ENCODE measurements at places on chromosomes 7 and 10. TPM values are rescaled to one million over a fixed set of nuclear protein-coding genes. Genes with fewer than 3 reads are reported as not detected.

- no peaks in the 10 kb centered on the region for H3K27me3 ChIP-seq
- H3K4me3 ChIP-seq: peak overlapping the region; percentile 96
- H3K36me3 ChIP-seq: no peaks in the 10 kb centered on the region
- H3K27ac ChIP-seq: no peak overlapping the region
Observed at GRCh38 chr10:96584474-96584873, 2.3 kb downstream of the TM9SF3 start.

DNA sequence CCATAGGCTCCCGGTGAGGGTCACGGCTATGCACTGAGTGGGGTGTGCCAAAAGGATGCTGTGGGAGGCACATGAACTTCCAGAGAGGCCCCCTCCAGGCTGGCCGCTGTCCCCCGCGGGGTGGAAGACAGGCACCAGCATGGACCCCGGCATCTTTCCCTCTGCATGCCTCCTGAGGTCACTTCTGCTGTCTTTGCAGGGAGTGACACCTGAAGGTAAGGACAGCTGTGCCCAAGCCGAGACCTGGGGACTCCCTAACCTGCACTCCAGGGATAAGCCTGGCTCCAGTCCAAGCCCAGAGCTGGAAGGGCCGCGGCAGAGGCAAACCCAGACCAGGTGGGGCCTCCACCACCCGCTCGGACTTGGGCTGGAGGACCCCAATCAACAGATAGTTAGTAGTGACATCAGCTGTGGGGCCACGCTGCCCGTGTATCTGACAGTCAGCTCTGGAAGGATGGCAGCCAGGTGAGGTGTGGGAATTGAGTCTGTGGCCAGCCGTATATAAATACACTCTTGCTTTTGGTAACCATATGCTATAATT, 340.7 kb upstream of the MKI67 start:
- H3K27me3 ChIP-seq: peaks cover 4% of the 10 kb centered on the region
- H3K4me3 ChIP-seq: no peak overlapping the region
- no peaks in the 10 kb centered on the region for H3K4me1 ChIP-seq
- no peaks in the 10 kb centered on the region for H3K36me3 ChIP-seq
- no peak for DNase-seq
- no peak overlapping the region for H3K27ac ChIP-seq

DNA sequence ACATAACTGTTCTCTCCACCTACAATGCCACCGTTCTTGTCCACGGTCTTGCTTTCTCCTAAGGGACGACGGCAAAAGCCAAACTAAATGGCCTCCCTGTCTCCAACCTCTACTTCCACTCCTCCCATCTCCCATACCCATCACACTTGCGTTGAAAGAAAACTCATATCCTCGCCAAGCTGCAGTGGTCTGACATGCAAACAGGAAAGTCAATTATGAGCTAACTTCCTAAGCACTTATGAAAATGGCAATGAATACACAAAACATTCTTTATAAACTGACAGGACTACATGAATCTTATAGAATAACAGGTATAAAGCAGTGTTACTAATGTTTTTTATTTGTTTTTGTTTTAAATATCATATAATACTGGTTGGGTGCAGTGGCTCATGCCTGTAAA, 46.4 kb downstream of the TYW1B start:
- H3K27ac ChIP-seq: no peak overlapping the region
- H3K4me1 ChIP-seq: no peaks in the 10 kb centered on the region
- no peak for DNase-seq
- H3K36me3 ChIP-seq: no peaks in the 10 kb centered on the region

DNA sequence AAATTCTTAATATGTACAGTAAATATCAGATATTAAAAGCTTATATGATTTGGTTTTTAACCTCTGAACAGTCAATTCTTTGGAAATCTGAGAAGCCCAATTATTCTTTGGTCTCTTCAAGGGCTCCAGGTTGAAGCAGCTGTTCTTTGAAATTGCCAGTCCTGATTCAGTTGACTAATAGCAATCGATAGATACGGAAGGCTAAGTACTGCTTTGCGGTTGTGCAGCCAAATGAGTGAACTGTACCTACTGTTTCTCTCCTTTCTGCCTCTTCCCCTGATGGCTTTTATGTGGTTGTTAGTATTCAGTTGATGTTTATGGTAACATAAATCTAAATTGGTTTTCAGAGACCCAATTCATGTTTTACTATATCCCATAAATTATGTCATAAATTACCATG, 103.1 kb upstream of the RPA3 start:
- H3K4me3 ChIP-seq: no peak overlapping the region
- H3K4me1 ChIP-seq: no peaks in the 10 kb centered on the region
- H3K27me3 ChIP-seq: no peaks in the 10 kb centered on the region

DNA sequence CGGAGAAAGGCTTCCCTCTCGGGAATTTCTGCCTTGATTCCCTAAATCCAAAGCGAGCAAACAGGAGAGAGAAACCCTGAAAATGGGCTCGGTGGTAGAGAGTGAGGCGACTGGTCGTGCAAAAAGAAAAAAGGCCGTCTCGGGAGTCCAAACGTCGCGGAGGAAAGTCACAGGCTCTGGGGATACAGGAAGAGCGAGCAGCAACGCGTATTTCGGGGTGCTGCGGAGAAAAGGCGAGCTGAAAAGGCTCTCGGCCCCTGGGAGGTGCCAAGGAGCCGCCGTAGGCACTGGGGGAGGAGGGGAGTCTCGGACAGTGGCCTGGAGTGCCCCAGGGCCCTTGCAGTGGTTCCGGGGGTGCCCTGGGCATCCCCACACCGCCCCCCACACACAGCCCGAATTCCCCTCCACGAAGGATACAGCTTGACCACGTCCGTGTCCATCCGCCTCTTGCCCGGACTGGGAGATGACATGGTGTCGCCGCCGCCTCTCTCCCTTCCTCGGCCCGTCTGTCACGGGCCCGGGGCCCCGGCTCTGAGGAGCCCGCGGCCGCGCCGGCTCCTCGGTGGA, 591 bp downstream of the UBE2H start:
- H3K36me3 ChIP-seq: peaks cover 3% of the 10 kb centered on the region
- peak; percentile 73 for DNase-seq
- H3K4me3 ChIP-seq: peak overlapping the region; percentile 74
- H3K4me1 ChIP-seq: peaks cover 17% of the 10 kb centered on the region

DNA sequence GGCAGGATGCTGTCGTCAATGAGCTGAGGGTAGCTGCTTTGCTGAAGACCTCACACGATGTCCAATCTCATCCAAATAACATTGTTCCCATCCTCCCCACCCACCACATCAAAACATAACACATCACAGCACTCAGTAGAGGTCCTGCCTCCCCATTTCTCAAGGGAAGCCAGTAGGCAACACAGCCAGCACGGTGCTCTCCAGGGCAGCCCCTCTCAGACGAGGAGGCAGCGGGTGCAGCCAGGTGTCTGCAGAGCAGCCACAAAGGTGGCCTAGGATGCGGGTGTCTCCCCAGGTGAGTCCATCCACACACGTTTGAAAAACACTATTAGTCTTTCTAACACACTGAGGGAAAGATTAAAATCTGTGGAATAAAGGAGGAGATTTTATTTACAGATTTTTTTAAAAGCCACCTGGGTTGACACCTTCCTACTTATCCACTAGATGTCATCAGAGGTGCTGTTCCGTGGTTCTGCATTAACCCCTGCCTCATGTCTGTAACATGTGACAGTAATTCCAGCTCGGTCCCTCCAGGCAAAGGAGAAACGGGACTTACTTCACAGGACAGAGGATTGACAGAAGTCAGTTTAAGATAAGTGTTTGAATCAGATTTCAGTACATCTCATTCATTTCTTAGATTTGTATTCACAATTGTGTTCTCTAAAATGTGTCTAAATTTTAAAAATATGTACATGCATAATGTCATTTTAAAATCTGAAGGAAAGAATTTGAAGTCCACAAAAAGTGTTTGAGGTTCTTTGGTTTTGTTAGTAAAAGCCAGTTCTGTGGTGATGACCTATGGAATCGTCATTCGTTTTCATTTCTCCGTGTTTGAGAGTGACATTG, 68.0 kb downstream of the LANCL2 start:
- H3K4me1 ChIP-seq: peaks cover 9% of the 10 kb centered on the region
- DNase-seq: peak; percentile 44
- peaks cover 11% of the 10 kb centered on the region for H3K36me3 ChIP-seq
- no peak overlapping the region for H3K4me3 ChIP-seq
- H3K27me3 ChIP-seq: no peaks in the 10 kb centered on the region

DNA sequence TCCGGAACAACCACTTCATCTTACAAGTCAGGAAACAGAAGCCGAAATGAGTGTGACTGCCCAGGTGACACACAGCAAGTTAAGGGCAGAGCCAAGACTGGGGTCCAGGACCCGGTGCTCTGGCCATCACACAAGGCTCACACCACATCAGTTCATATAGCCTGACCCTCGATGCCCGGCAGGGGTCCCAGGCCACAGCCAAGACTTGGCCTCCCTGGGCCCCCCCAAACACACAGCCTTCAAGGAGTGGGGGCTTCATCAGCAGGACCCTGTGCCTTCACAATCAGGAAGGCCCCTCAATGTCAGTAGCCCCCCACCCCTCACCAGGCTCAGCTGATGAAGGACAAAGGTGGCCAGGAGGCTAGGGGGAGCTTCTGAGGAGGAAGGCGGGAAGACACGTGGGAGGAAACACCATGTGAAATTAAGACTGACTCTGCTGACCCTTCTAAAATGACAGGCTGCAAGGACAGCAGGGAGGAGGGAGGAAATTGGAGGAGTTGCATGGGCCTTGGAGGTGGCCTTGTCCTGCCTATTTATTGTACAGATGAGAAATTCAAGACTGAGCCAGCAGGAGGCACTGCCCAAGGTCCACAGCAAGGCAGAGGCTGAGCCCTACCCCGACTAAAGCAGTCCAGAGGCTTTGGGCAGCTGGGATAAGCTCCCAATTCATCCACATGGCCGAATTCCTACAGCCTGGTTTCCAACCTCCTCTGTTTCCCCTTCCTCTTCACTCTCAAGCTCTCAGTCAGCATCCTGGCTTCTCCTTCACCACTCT, 216.1 kb upstream of the ZMIZ1 start:
- no peak overlapping the region for H3K27ac ChIP-seq
- H3K4me1 ChIP-seq: no peaks in the 10 kb centered on the region
- no peaks in the 10 kb centered on the region for H3K27me3 ChIP-seq
- H3K36me3 ChIP-seq: no peaks in the 10 kb centered on the region
- DNase-seq: no peak

DNA sequence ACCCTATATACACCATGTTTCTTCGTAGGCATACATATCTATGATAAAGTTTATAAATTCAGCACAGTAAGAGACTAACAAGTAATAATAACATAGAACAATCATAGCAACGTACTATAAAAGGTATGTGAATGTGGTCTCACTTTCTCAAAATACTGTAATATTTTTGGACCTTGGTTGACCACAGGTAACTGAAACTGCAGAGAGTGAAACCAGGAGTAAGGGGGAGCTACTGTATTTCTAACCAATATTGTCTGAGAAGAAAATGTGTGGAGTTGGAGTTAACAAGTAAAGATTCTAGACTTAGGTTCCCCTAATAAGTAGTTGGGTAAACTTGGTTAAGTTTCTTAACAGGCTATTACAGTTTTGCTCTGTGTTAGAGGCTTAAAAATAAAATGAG, 72.1 kb downstream of the GNAI1 start:
- DNase-seq: no peak
- H3K36me3 ChIP-seq: no peaks in the 10 kb centered on the region
- no peak overlapping the region for H3K27ac ChIP-seq
- H3K4me1 ChIP-seq: no peaks in the 10 kb centered on the region
- no peak overlapping the region for H3K4me3 ChIP-seq

GRCh38 chr7:112908086-112908485, 117.9 kb upstream of the TMEM168 start:
- no peaks in the 10 kb centered on the region for H3K27me3 ChIP-seq
- H3K4me3 ChIP-seq: no peak overlapping the region
- H3K36me3 ChIP-seq: peaks cover 11% of the 10 kb centered on the region

- no peak for DNase-seq
- no peak overlapping the region for H3K27ac ChIP-seq
- no peaks in the 10 kb centered on the region for H3K36me3 ChIP-seq
- H3K4me3 ChIP-seq: no peak overlapping the region
- no peaks in the 10 kb centered on the region for H3K4me1 ChIP-seq
- H3K27me3 ChIP-seq: peaks cover 47% of the 10 kb centered on the region
Observed at GRCh38 chr10:98265403-98266378, 2.3 kb downstream of the LOXL4 start.

DNA sequence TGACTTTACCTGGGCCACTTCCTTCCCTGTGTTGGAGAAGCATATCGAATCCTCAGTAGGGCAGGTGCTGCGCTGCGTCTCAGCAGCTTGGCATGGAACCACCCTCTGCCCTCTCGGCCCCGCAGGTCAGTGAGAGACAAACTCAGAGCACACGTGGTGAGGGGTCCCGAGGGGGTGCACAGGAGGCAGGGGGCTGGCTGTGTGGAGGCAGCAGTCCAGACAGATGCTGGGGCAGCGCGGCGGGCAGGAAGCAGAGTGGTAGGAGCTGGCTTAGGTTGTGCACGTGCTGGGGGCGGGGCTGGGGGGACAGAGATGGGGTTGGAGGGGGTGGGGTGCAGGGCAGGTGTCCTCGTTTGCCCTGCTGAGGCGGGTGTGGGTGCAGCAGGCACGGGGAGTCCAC, 33.1 kb downstream of the NUB1 start:
- H3K4me3 ChIP-seq: no peak overlapping the region
- DNase-seq: no peak
- no peaks in the 10 kb centered on the region for H3K27me3 ChIP-seq
- peaks cover 71% of the 10 kb centered on the region for H3K36me3 ChIP-seq
- no peaks in the 10 kb centered on the region for H3K4me1 ChIP-seq

DNA sequence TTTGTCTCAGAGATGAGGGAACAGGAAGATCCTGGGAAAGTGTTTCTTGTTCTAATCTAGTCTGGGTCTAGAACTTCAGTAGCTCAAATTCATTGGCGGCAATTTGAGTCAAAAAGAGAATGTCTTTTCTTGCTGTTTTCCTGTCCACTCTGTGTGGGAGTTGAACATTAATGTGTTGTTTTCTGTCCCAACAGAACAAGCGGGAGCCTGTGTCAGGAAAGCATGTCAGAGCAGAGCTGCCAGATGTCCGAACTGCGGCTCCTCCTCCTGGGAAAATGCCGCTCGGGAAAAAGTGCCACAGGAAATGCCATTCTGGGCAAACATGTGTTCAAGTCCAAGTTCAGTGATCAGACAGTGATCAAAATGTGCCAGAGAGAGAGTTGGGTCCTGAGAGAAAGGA, 16.0 kb downstream of the GIMAP8 start:
- peaks cover 6% of the 10 kb centered on the region for H3K27me3 ChIP-seq
- H3K36me3 ChIP-seq: no peaks in the 10 kb centered on the region
- H3K4me1 ChIP-seq: no peaks in the 10 kb centered on the region
- DNase-seq: no peak

GRCh38 chr7:133646472-133647315, 393.8 kb downstream of the EXOC4 start:
- H3K27ac ChIP-seq: no peak overlapping the region
- no peak overlapping the region for H3K4me3 ChIP-seq
- DNase-seq: no peak
- H3K36me3 ChIP-seq: no peaks in the 10 kb centered on the region
- H3K4me1 ChIP-seq: peaks cover 10% of the 10 kb centered on the region

Gene SPAM1
- 1.0 TPM for polyA plus RNA-seq

Gene GIMAP8
- polyA plus RNA-seq: 6.3 TPM

Gene MACC1
- polyA plus RNA-seq: 50.2 TPM

Gene NRAP
- polyA plus RNA-seq: 0.06 TPM

Gene TRPV5
- 0.73 TPM for polyA plus RNA-seq

Gene DNAJC12
- 10.4 TPM for polyA plus RNA-seq

Gene TLX1
- 0.57 TPM for polyA plus RNA-seq

Gene NODAL
- 0.33 TPM for polyA plus RNA-seq

Gene TBX20
- not detected for polyA plus RNA-seq

Gene VAX1
- polyA plus RNA-seq: not detected

All from large intestine (tissue), 12 donors.